ENCODE measurements at places on chromosomes 6 and 20.

- no peak for DNase-seq
These were observed 916 bp downstream of the SOX18 start for GRCh38 chr20:64048402-64049044.

DNA sequence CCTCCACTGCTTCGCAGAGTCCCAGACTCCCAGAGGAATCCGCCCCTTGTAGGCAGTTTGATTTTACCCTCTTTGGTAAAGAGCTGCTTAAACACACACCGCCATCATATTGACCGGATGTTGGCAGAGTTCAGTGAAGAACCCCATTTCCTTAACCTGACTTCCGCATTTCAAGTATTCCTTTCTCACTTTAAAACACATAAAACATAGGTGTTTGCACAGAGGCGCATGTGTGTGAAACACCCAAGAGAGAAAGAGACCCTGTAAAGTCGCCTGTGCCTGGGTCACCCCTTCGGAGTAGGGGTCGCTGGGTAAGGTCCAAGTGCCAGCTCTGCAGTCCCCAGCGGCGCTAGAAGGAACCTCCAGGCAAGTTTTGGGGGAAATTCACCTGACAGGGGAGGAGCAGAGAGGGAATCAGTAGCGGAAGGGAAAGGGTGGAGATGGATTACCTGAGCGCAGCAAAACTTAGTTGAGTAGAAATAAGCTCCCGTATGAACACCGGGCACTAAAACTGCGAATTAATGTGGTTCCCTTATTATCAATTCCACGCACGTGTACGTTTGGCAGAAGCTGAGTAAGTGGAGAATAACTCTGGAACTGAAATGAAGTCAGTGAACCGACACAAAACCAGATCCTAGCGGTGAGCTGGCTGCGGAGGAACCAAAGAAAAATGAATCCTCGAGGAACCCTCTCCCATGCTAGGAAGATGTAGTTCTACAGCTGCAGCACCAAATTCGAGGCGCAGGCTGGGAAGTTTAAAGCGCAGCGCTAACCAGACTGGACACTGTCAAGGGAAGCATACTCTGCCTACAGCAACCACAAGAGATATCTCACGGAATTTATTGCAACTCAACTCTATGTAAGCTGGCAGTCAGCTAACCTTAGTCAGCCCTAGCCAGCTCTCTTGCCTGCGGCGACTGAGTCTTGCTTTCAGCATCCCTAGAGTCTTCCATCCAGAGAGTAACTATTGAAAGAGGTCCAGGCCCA, 3.5 kb upstream of the HTR1B start:
- no peak for DNase-seq

DNA sequence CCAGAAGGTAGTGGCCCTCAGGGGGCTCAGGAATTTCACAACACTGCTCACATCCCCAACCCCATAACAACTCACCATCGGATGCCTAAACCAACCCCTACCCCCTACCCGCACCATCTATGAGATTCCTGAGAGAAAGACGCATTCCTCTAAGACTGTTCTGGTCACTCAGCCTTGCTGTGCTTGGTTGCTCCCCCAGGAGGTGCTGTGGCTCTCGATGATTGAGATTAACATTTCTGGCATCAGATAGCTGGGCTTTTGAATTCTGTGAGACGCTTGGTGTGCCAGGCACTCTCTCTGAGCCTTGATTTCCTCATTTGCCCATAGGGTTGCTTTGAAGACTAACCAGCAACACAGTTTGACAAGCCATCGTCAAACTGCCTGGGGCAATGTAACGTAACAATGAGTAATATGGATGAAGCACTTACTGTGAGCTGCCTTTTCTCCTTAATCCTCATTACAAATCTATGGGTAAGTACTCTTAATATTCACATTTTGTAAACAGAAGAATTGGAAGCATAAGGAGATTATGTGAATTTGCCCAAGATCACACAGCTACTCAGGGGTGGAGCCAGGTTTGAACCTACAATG, 978 bp downstream of the WFDC6 start:
- DNase-seq, result no peak

- DNase-seq, result no peak
These were observed 17.9 kb downstream of the MDGA1 start for GRCh38 chr6:37679539-37680476.

DNA sequence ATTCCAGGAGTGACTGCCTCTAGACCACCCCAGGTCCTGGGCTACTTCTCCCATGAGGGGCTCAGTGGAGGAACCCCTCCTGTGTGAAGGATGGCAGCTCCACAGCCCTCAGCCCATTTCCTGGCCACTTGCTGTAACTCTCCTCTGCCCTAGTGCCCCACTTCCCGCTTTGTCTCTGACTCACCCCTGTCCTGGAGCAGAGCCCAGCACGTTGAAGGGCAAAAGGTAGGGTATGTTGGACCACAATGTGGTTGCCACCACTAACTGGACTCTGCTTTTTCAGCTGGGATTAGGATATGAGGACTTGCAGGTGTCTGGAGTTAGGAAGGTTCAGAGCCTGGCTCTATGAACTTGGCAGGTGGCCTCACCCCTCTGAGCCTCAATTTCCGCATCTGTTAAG, 2.4 kb downstream of the MYBL2 start:
- no peak for DNase-seq

GRCh38 chr6:167941822-167942221, 55.6 kb upstream of the KIF25 start:
- no peak for DNase-seq

GRCh38 chr20:5714261-5715041, 35.8 kb upstream of the SHLD1 start:
- DNase-seq, result no peak

DNA sequence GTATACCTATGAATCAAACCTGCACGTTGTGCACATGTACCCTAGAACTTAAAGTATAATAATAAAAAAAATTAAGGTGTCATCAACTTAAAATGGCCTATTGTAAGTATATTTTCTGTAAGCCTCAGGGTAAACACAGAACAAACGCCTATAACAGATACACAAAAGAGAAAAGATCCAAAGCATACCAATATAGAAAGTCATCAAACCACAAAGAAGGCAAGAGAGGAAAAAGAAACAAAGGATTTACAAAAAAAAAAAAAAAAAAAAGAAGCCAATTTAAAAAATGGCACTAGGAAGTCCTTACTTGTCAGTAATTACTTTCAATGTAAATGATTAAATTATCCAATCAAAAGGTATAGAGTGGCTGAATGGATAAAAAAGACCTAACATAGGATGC, 24.6 kb upstream of the ASF1A start:
- DNase-seq, result no peak

GRCh38 chr6:20629509-20629908, 95.3 kb downstream of the CDKAL1 start:
- DNase-seq, result no peak

GRCh38 chr6:144662812-144663365, 377.8 kb downstream of the UTRN start:
- DNase-seq, result no peak

- peak; percentile 50 for DNase-seq
These were observed 113.6 kb upstream of the IFNGR1 start for GRCh38 chr6:137332637-137333280.

- no peak for DNase-seq
These were observed 211.4 kb downstream of the ARHGAP18 start for GRCh38 chr6:129498541-129498940.

DNA sequence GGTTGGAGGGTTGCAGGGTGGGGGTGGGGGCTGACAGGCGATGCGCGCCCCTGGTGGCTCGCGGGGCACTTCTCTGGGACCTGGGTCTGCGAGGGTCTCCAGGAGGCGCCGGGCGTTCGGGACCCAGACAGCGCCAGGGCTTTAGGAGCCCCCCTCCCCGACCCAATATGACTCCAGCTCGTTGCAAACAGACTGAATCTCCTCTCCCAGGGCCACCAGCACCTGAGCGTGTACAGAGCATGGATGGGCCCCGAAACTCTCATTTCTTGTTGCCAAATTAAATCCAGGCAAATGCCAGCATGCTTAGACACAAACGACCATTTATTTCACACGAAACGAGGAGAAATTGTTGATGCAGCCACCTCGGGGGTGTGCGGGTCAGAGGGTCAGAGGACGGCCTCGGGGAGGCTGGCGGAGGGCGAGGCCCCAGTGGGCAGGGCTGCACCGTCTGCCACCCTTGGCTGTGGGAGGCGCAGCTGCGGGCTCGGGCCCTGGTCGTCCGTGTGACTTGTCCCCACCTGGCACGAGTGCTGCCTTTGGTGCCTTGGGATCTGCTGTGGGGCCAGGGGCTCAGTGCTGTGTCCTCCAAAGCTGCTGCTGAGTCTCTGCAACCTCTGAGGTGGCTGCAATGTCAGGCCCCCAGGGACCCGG, 20.9 kb upstream of the GATA5 start:
- no peak for DNase-seq

DNA sequence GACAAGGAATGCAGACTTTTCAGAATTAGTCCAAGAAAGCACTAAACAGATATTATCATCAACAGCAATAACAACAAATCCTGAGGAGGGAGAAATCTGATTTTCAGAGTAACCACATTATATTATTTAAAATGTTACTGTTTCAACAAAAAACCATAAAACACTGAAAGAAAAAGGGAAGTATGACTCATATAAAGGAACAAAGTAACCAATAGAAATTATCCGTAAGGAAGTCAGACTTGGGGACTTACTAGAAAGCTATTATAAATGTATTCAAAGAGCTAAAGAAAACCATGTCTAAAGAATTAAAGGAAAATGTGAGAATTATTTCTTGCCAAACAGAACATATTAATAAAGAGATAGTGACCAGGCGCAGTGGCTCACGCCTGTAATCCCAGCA, 98.1 kb downstream of the MYLK4 start:
- DNase-seq, result no peak

DNA sequence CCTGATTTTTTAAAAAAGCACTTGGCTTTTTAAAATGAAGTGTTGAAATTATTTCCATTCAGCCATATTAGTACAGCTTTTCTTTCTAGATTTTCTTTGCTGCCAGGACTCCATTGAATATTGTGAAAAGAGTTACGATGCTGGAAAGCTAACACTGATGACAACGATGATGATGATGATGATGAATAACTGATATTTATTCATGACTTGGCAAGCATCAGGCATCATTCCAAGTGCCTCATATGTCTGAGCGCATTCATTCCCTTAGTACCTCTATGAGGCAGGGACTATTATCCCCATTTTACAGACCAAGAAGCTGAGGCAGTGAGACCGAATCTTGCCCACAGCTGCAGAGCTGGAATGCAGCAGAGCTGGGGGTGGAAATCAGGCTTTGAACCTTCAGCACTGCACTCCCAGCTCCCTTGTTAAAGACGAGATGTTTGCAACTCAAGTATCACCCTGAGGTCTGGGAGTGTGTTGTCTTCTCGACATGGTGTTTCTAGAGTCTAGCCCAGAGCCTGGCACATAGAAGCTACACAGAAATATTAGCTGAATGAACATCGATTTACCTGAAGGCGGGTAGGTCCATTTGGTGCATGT, 85.5 kb upstream of the FRMD1 start:
- DNase-seq, result no peak

GRCh38 chr6:114281496-114281895, 61.3 kb downstream of the HS3ST5 start:
- no peak for DNase-seq

- DNase-seq, result peak; percentile 8
These were observed 521.6 kb downstream of the CD83 start for GRCh38 chr6:14638906-14639761.

GRCh38 chr6:142760152-142760551, 184.8 kb downstream of the HIVEP2 start:
- DNase-seq, result no peak

DNA sequence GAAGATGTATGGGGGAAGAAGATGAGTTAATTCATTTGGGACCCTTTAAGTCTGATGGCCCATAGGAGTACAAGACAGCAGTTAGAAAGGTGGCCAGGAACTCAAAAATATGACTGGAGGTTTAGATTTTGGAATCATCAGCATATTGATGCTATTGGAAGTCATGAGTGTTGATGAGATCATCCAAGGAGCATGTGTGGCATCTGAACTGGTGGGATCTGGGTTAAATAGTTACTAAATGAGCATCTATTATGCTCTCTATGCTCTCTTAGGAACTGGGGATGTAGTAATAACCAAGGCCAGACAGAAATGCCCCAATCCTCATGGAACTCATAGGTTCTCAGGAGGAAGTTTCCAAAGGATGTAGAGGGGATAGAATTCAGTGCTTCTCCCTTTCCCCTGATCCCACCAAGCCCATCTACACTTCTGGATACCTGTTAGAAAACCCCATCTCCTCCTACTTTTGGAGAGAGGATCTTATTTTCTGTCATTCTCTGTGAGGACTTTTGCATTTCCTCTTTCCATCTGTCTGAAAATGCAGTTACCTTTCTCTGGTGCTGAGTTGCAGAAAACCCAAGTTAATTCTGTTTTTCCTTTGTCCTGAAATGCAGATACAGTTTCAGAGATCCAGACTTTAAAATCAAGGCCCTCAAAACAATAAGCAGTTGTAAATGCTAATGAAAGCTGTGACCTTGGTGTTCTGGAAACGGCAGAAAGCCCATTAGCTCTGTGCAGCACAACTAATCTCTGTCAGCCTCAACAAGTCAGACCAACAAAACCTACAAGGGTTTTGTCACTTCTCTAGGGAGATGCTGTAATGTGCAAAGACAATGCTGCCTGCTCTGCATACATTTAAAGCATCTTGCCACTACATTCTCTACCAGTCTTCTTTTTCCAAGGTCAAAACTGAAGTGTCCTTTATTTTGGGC, 65.8 kb downstream of the TBC1D7 start:
- DNase-seq, result no peak

- DNase-seq, result peak; percentile 8
These were observed 643 bp upstream of the MAP3K4 start for GRCh38 chr6:160990847-160991405.

- no peak for DNase-seq
These were observed 26.7 kb downstream of the DIDO1 start for GRCh38 chr20:62899633-62900051.

- DNase-seq, result no peak
These were observed 453.3 kb downstream of the RFPL4B start for GRCh38 chr6:112800439-112800838.

DNA sequence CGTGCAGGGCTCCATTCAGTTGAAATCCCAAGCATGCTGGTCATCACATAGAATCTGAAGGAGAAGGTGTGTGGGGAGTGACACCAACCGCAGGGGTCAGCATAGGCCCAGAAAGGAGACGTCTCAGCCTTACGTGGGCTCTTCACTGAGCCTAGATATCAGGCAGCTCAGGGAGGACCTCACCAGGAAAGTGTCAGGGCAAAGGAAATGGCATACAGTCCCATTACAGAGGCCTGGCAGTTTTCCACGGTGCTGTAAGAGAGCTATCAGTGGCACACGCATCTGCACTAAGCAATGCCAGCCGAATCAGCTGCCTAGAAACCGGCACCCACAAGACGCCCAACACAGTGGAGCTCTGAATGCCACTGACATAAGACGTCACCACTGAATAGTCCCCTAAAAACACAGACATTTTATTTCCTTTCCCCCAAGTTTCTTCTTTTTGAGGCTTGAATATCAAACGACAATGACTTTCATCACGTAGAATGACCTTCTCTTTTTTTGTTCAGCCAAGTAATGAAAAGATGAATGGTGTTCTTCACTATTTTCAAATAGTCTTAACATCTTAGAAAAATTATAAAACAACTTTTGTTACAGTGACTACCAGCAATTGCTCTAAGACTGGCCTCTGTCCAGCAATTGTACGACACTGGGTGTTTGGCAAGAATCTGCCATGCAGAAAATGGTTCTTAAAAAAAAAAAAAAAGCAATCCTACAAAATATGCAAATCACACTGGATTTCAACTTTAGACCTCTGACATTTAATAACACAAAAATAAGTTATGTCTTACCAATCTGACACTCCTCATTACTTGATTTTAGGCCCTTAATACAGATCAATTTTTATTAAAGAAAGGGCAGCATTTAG, 88.9 kb upstream of the FOXQ1 start:
- no peak for DNase-seq

- no peak for DNase-seq
These were observed 19.5 kb downstream of the RIMS4 start for GRCh38 chr20:44790638-44791393.
